ENCODE measurements at places on chromosomes 4 and X.

- DNase-seq = no peak
These were observed 650.8 kb upstream of the DIPK2B start for GRCh38 chrX:45851434-45851991.

DNA sequence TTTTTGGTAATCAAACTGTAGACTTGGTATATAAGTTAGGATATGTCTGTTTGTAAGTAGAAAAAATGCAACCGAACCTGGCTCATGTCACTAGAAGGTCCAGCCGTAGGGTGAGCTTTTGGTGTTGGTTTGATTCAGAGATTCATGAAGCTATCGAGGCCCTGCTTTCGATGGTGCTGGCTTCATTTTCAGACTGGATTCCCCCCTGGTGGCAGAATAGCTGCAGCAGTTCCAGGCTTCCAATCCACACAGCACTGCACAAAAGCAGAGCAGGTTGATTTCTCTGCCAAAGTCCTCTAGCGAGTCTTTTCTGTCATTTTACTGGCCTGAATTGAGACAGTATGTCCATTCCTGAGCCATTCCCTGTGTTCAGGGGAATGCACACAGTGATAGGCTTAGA is 33.1 kb downstream of the PDK3 start:
- no peak for DNase-seq

- no peak for DNase-seq
These were observed 87.9 kb upstream of the PACRGL start for GRCh38 chr4:20612313-20612712.

DNA sequence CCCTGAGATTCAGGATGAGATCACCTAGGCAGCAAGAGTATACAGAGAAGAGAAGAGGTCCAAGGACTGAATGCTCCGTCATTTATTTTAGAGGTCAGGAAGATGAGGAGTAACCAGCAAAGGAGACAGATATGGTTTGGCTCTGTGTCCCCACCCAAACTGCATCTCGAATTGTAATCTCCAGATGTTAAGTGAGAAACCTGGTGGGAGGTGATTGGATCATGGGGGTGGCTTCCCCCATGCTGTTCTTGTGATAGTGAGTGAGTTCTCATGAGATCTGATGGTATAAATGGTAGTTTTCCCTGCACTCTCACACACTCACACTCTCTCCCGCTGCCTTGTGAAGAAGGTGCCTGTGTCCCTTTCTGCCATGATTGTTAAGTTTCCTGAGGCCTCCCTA is 60.8 kb downstream of the MID1IP1 start:
- no peak for DNase-seq

- peak; percentile 80 for DNase-seq
These were observed 83.3 kb downstream of the SLC7A11 start for GRCh38 chr4:138158746-138159297.

DNA sequence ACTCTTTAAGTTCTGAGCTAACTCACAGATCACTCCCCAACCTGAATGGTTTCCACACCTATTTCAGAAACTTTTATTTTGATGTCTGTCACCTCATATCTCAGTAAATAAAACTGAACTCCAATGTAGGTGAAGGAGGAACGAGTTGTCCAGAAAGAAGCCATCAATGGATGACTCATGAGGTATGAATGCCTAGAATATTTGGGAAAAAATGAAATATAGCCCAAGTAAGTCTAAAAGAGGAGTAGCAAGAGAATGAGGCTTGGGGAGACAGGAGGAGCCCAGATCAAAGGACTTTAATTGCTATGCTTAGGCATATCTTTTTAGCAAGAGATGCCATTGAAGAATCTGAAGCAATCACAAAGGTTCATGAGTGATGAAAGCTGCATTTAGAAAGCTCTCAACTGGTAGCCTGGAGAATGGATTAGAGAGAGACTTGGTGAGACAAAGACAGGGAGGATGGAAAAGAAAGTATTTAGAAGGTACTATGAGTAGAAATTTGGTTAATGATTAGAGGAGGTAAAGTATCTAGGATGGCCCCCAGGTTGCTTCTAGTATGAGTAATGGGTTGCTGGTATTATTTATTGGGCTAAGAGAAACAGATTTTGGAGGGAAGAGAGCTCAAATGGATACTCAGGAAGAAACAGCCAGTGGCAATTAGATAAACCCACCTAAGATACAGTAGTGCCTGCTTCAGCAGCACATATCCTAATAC is 39.4 kb downstream of the NOCT start:
- DNase-seq = no peak

DNA sequence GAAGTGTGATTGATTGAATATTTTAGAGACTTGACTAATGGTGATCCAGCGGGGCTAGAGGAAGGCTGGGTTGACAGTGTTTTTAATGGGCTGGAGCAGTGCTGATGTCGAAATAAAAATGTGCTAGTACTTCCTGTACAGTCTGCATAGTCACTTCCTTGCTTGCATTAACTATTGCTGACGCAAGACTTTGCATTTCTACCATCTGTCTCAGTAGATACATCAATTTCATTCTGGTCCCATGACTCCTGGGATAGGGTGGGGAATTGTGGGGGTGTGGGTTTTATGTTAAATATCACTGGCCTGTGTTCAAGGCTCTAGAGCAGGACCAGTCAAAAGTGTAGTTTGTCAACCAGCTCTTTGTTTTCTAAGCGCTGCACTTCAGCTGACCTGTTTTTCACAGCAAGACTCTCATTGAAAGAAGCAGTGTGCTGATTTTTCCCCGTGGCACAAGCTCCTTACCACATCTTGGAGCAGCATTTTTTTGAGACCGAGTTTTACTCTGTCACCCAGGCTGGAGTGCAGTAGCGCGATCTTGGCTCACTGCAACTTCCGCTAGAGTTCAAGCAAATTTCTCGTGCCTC is 35.2 kb upstream of the PHEX start:
- peak; percentile 27 for DNase-seq

DNA sequence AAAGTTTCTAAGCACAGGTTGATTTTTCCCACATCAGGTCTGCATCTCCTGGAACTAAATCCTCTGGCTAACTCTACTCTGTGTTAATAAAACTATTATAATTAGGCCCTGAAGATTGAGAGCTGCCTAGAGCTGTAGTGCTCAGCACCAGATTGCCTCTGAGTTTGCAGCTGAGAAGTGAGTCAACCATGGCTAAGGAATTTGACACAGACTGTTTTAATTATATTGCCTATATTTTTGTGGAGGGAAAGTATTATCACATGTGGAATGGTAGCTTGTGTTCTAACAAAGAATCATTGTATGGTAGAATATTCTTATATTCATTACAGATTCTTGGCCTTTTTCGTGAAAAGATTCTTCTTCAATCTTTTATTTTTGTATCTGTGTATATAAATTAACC is 1907.6 kb upstream of the TENM3 start:
- DNase-seq = peak; percentile 59

DNA sequence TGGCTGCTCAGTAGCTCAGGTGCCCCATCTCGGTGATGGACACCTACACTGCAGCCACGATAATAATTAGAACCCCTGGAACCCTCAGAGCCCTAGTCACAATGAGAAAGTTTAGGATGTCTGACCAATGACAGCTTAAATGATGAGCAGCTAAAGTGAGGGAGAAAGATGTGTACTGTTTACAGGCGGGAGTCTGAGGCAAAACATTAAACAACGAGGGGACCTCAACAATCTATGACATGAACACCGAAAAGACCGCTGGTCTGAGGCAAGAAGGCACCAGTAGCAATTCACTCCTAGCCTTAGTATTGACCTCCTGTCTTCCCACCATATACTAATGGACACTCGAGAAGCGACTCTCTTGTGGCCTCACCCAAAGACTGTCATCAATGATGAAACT is 369.5 kb upstream of the SMIM31 start:
- no peak for DNase-seq

DNA sequence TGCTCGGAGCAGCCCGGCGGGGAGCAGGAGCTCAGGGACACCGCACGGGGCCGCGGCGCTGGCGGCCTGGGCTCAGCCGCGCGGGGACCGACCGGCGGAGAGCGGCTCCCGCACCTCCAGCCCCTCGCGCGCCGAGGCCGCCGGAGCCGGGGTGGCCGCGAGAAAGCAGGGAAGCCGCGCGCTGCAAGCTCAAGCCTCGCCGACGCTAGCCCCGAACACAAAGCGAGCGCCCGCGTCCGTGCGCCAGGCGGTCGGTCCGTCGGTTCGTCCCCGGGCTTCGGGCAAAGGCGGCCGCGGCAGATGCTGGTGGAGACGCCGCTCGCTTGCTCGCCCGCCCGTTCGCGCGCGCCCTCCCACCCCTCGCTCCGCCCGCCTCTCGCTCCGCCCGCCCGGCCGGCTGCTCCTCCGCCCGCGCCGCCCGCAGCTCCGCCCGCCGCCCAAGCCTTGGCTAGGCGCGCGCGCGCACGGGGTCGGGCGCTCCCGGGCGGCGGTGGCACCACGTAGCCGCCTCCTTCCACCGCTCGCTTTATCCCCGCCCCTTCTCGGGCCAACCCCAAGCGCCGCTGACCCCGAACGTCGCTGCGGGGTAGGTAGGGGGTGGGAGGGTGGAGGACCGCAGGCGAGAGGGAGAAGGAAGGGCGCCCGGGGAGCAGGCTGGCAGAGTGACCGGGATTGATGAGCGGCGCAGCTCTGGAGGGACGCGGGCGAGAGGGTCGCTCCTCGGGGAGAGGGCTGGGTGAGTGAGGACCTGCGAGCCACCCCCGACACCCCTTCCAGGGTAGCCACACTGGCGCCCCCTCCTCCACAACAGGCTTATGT is at the start of gene TSPAN5:
Gene TSPAN5 (minus strand): TSS at position 325 of the 819 bp plus-strand sequence.
- DNase-seq = peak; percentile 65

GRCh38 chrX:856566-857290 is 226.1 kb downstream of the SHOX start:
- peak; percentile 81 for DNase-seq

- no peak for DNase-seq
These were observed 4.7 kb downstream of the SLIT2 start for GRCh38 chr4:20256381-20256881.

GRCh38 chr4:129153700-129154099 is 57.7 kb downstream of the C4orf33 start:
- no peak for DNase-seq

GRCh38 chr4:172683021-172683420 is 485.6 kb upstream of the GALNT7 start:
- DNase-seq = no peak

- peak; percentile 52 for DNase-seq
These were observed 1.9 kb downstream of the UBE2D3 start for GRCh38 chr4:102825261-102826091.

DNA sequence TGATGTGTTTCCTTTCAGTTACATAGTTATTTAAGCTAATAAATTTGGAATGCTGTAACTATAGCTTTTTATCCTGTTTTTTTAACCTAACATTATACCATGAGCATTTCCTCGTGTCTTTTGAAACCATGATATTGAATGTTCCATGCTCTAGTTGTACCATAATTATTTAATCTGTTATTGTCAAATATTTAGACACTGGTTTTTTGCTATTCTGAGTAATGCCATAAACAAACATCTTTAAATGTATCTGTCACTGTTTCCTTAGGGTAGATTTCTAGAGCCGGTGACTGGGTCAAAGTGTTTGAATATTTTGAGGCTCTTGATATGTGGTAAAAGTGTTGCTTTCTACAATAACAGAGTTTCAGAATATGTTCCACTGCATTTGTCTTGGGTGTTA is 5.4 kb downstream of the IGBP1 start:
- no peak for DNase-seq

GRCh38 chrX:128781506-128781905 is 729.3 kb upstream of the ACTRT1 start:
- DNase-seq = no peak

- peak; percentile 22 for DNase-seq
These were observed 176.8 kb downstream of the LARP7 start for GRCh38 chr4:112813790-112814189.

- DNase-seq = peak; percentile 1
These were observed 981.9 kb upstream of the TENM3 start for GRCh38 chr4:181261279-181261678.

- DNase-seq = no peak
These were observed 156.2 kb upstream of the SLC7A11 start for GRCh38 chr4:138398322-138398721.

DNA sequence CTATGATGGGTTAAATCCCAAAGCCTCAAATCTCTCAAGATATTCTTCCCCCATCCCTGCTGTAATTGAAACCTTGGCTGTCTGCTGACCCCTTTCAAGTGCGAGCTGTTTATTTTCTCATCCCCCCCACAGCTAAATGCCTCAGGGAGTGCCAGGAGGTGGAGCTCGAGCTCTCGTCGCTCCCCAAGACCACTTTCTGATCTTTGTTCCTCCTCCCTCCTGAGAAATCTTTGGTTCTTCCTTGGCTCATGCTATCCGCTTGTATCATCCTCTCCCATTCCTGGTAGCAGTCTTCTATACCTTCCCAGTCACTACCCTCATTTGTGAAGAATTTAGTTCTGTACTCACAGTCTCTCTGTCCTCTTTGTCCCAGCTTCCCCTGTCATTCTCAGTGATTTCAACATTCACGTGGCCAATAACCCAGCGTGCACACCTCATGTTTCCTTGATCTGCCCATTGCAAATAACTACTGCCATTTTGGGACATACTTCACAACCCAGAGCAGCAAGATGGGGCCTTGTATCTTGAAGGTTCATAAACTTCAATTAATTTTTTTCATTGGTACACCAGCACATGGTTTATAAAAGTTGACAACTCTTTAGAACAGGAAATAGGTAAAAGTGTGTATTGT is 9.2 kb upstream of the SLC25A43 start:
- DNase-seq = no peak

DNA sequence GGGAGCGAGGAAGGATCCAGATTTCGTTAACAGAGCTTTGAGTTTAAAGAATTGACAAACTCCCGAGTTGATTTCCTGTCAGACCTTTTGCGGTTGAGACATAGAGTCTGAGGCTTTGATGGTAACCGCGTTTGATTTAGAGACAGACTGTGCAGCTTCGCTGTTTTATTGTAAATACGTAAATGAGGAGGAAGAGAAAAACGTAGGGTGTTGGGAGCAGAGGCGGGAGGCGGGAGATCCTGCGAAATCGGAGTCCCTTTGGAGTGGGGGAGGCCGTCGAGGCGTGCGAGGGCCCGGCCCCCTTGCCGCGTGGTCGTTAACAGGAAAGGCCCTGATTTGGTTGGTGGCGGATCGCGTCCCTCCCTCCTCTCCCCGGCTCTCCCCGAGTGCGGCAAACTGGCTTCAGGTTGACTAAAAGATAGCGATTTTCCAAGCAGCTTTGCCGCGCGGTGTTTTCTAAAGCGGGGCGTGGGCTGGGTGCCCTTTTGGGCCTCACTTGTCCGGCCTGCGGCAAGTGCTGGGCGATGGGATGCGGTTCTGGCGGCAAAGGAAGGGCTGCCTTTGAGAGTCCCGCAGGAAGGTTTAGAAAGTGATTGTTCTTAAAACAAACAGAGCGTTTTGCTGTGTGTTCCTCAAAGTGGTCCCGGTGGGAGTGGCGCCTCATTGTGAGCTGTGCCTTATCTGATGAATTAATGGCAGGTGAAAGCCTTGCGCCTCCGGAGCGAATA is 857 bp downstream of the SCML1 start:
- DNase-seq = no peak
